ENCODE measurements at places on chromosomes 4 and X. TPM values are rescaled to one million over a fixed set of nuclear protein-coding genes. Genes with fewer than 3 reads are reported as not detected.

DACH2 gene
- total RNA-seq, result 0.21 TPM

TCP11X2 gene
- not detected for total RNA-seq

ARMCX2 gene
- total RNA-seq, result 58.3 TPM

UBE2K gene
- 14.2 TPM for total RNA-seq

TMPRSS11A gene
- total RNA-seq, result not detected

TLR1 gene
- 3.6 TPM for total RNA-seq

CFP gene
- not detected for total RNA-seq

NEUROG2 gene
- not detected for total RNA-seq

RNF212 gene
- total RNA-seq, result 0.64 TPM

ZBTB33 gene
- total RNA-seq, result 12.0 TPM

SLC4A4 gene
- total RNA-seq, result under 0.01 TPM

MAGEB2 gene
- total RNA-seq, result not detected

MXRA5 gene
- total RNA-seq, result 1.7 TPM

CCNB3 gene
- total RNA-seq, result under 0.01 TPM

DCAF4L1 gene
- 0.21 TPM for total RNA-seq

DTHD1 gene
- 0.85 TPM for total RNA-seq

SOX3 gene
- total RNA-seq, result not detected

HERC5 gene
- 2.2 TPM for total RNA-seq

ARL9 gene
- 0.43 TPM for total RNA-seq

RENBP gene
- 5.5 TPM for total RNA-seq

MRFAP1L1 gene
- total RNA-seq, result 35.9 TPM

IL15 gene
- total RNA-seq, result 5.5 TPM

SNCA gene
- 12.6 TPM for total RNA-seq

GYPB gene
- total RNA-seq, result not detected

RAB41 gene
- not detected for total RNA-seq

SLC25A6 gene
- total RNA-seq, result 207 TPM

CXCL3 gene
- total RNA-seq, result 4.1 TPM

DMP1 gene
- not detected for total RNA-seq

ANKRD50 gene
- total RNA-seq, result 17.7 TPM

SOD3 gene
- total RNA-seq, result 0.64 TPM

CLNK gene
- not detected for total RNA-seq

CLCN5 gene
- 7.2 TPM for total RNA-seq
